ENCODE measurements at places on chromosomes 5 and 9. TPM values are rescaled to one million over a fixed set of nuclear protein-coding genes. Genes with fewer than 3 reads are reported as not detected.

The SLC25A48 gene
- 0.18 TPM for total RNA-seq

GRCh38 chr9:124197177-124198095 lies 60.3 kb upstream of the NEK6 start:
- peak; percentile 64 for DNase-seq

GRCh38 chr5:148684528-148684927 lies 30.2 kb upstream of the HTR4 start:
- DNase-seq: no peak

DNA sequence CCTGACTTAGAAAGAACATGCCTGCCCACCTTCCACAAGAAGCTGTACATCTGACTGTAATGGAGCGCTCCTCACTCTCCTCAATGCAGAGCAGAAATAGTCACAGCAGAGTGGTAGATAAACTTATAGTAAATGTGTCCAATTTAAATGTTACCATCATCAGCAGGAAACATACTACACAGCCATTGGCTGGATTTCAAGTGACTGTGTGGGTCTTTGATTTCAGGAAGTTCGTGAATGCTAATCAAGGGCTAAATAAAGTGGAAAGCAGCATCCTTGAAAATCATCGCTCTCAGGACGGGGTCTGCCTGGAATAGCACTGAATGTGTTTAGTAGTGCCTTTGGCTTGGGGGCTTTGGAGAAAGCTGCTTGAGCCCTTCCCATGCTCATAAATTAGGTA lies 32.4 kb upstream of the CRHBP start:
- peak; percentile 3 for DNase-seq

DNA sequence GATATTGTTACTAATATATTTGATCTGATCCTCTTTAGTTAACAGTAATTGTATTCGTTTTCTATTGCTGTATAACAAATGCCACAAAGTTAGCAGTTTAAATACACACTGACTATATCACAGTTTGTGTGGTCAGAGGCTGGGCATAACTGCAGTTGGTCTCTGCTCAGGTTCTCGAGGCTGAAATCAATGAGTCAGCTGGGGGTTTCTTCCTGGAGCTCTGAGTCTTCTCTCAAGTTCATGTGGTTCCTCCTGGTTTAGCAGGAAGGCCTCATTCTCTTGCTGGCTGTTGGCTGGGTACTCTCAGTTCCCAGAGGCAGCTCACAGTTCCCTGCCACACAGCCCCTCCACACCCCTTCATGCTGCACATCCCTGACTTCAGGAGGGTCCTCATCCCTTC lies 20.7 kb downstream of the COL23A1 start:
- DNase-seq: no peak

The SPINK13 gene
- not detected for total RNA-seq

- DNase-seq: peak; percentile 65
Measured at GRCh38 chr9:136119061-136119882, 597 bp upstream of the TMEM250 start.

The C9orf50 gene
- total RNA-seq: not detected

- DNase-seq: no peak
Measured at GRCh38 chr9:4022435-4023067, 277.3 kb downstream of the GLIS3 start.

GRCh38 chr5:141560725-141561483 lies 57.9 kb downstream of the DIAPH1 start:
- DNase-seq: peak; percentile 99

GRCh38 chr5:33275391-33275790 lies 165.4 kb upstream of the TARS1 start:
- no peak for DNase-seq

The SLC25A25 gene
- 14.6 TPM for total RNA-seq

- no peak for DNase-seq
Measured at GRCh38 chr9:35397216-35397698, 92.7 kb upstream of the RUSC2 start.

DNA sequence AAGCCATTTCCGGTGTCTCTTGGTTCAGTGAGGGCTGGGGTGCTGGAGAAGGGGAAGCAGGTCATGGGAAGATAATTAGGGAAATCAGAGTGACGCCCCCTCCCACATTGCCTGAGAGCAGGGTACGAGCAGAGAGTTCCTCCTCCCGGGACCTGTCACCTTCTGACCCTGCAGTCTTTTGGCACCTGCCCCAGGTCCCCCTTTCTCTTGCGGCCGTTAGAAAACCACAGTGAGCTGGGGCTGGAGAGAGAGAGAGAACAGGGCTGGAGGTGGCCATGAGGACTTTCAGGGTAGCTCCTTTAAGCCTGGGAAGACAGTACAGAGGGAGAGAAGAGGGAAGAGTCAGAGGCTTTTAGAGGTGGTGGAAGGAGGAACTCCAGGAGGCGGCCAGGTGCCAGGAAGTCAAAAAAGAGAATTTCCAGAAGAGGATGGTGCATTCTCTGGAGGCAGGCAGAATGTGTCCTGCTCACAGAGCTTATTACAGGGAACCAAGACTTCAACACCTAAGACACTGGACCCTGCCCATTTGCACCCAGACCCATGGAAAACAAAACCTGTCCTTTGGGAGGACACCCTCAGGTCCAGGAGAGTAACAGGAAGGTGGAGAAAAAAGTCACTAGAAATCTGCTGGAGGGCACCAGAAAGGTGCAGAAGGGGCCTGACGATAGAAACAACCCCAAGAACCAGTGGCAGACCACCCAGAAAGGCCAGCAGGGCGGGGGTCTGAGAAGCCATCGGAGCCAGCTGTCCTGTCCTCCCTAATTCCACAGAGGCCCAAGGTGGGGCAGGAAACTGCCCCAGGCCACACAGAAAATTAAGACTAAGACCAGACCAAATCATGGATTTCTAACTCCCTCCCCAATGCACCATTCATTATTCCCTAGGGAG lies 6.5 kb upstream of the ACSL6 start:
- DNase-seq: no peak

DNA sequence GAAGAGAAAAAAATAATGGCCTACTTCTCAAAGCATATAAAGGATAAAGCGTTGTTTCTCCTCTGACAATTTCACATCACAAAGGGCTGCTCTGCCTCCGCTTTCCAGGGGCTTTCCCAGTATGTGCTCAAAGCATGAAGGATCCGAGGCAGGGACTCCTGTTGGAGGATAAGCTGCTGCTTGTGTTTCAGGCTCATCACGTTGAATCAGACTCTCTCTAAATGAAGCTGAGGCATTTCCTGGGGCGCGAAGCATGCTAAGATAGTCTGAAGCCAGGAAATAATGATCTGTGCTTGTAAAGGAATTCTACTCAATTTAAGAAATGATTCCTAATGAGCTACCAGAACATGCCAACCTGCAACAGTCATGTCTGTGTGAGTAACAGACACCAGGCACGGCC lies 97.5 kb downstream of the MARCHF11 start:
- DNase-seq: no peak

DNA sequence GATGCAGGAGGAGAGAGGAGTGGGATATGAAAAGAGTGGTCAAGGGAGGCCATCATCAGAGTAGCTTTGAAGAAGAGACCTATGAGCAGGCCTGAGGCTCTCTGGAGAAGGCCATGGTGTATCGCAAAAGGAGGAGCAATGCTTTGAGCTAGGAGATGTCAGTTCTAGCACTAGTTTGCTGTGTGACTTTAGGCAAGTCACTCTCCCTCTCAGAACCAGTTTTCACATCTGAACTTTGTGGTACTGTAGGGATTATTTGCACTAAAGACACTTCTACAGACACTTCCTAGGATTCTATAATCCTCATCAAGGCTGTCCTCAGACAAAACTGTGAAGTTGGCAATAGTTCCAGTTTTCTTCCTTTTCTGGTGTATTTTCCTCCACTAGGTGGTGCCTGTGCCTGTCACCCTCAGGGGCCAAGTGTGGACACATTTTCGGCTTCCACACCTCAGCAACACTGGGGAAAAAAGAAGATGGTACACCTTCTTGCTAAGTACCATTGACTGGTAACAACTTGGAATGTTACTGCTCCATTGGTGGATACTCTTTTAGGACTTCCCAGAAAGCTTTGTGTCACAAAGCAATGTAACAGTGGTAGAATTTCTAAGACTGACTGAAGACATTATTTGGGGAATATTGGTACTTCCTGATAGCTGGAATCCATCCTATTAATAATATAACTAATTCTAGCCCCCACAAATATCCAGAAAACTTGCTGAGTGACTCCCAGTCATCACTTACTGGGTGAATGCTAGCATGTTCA lies 9.9 kb downstream of the PAPPA start:
- DNase-seq: no peak

The CSF1R gene
- total RNA-seq: 9.2 TPM

The LEAP2 gene
- 1.4 TPM for total RNA-seq

The PAEP gene
- not detected for total RNA-seq

DNA sequence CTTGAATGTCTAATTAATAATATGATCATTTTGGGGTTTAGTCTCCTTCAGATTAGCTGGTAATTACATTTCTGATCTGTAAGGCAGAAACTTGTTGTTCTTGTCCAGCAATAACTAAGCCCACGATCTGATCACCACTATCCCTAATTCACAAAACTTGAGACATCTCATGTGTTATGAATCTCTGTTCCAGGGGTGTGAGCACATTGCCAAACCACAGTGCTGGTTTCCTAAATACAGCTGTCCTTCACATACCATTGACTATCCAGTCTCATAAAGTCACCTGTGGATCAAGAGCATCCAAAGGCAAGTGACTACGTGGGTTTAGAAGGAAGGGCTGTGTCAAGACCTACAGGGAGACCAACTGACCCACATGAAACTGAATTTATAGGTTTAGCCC lies 134.1 kb upstream of the PRLR start:
- DNase-seq: no peak

DNA sequence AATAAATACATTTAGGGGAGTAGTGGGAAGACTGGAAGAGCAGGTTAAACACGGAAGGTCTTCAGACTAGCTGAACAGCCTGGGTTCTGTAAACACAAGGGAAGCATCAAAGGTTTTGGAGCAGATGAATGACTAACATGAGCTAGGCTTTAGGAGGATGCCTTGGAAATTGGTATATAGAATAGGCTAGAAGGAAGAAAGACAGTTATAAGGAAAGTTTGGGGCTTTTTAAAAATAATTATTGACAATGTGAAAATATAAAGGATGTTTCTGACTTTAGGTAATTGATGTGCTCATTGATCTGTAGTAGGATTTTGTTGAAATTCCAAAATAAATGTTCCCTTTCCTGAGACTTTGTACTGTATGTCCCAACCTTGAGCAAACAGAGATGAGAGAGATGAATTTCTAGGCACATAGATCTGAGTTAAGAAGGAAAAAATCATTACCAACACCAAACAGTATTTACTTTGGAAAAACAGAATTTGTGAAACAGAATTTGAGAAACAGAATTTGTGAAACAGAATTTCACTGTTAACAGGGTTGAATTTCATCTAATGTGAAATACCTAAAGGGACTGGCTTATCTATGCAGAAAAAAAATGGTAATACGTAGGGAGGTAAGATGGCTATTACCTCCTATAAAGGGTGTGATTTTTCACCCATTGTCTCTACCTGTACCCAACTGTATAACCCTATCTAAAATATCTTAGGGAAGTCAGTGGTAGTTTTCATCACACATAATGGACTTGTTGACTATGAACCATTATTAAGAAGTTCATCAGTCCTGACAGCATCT lies 28.8 kb downstream of the SKP2 start:
- DNase-seq: no peak

DNA sequence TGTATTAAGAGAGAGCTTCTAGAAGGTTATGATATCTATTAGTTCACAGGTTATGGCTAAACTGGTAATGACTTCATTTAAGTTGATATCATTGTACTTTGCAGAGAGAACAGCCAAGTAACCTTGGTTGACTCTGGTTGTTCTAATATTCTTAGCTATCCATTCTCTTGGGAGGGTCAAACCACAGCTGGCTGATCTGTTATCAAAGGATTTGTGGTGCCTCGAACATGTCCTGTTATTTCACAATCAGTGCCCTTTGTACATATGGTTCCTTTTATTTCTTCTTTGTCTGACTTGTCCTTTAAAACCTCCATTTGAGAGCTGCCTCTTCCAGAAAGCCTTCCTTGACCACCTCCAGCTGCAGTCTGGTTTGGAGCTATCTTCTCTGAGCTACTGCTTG lies 61.7 kb downstream of the PDE8B start:
- DNase-seq: no peak

DNA sequence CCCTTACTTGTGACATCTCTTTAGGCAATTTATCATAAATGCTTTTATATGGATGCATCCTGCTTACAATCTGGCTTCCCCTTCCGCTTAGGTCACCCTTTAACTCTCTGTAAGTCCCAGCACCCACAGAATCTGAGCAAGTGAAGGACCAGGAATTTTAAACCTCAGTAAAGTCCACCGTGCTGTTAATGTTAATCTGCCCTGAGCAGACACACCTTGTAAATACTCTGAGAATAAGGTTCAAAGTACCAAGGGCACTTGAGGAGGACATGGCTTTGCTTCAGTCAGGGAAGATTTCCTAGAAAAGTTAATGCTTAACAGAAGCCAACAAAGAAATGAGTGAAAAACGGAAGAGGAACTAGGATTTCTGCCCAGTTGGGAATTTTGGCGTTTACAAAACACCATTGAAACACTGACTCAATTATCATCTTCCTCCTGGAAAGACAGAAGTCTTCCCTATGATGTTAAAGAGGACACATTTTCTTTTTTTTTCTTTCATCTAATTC lies 26.4 kb upstream of the TTC39B start:
- DNase-seq: peak; percentile 25

GRCh38 chr5:91182763-91183162 lies 200.4 kb downstream of the ARRDC3 start:
- DNase-seq: peak; percentile 66

DNA sequence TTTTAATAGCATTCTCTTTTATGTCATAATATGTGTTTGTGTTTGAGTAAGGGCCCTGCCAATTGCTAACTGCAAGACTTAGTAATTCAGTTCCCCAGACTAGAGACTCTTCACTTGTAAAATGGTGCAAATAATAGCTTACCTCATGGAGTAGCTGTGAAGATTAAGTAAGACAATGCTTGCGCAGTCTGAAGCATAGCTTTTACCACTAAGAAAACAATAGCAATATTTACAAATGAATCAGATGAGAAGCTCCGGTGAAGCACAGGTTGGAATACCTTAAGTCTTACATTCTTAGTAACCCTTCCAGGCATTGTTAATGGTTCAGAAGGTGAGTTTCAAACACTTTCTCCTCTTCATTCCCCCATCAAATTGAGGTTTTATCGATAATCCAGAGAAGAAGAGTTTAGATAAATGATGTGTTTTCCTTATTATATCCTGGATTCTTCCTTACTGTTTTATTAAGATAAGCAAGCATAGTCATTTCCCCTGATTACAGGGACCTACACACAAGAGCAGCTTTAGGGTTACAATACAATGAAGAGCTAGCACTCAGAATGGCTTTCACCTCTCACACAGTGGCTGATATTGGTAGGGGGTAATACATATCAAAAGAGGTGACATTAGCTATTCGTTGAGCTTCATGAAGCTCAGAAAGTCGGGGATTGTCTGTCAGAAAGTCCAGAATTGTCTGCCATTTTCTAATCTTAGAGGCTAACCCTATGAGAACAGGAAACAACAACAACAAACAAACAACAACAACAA lies 96.4 kb upstream of the EDIL3 start:
- DNase-seq: no peak
